ENCODE measurements at places on chromosomes 3 and 15.

DNA sequence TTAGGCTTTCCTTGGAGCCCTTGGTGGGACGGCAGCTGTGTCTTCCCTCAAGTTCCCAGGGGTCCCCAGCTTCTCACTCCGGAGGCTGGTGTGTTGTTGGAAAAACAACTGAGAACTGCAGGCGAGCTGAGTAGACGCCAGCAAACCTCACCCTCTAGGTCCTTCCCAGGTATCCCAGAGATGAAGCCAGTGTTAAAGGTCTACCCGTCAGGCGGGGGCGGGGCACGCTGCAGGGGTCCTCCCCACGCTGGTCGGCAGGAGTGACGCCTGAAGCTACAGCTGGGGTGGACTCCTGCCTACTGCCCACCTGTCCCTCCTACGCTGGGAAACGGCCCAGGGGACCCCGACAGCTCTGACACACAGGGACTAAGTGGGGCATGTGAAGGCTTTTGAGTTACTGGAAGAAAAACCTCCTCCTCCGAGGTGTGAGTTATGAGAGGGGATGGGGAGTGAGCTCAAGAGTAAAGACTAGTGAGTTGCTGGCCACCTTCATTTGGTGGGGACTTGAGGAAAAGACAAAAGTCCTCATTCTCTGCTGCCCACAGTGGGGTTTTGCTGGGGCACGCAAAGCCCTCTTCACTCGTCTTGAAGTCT, 32.2 kb upstream of the SNRPA1 start:
- DNase-seq, result no peak

GRCh38 chr3:24838533-24838932, 343.9 kb upstream of the THRB start:
- no peak for DNase-seq

DNA sequence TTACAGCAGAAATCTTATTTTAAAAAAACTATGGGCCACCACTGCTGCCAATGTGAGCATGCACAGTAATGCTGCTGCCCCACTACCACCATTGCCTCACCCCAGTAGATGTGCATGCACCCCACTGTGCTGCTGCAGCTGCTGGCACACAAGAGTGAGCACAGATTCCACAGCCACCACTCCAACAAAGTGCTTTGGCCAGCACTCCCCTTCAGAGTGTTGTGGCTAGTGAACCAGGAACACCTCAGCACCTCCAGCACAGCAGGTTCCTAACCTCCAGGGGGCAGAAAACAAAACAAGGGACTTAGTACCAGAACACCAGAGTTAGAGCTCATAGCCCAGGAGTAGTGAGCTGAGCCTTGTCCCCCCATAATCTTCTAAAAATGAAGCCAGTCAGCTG, 629.6 kb downstream of the PYDC2 start:
- peak; percentile 73 for DNase-seq

DNA sequence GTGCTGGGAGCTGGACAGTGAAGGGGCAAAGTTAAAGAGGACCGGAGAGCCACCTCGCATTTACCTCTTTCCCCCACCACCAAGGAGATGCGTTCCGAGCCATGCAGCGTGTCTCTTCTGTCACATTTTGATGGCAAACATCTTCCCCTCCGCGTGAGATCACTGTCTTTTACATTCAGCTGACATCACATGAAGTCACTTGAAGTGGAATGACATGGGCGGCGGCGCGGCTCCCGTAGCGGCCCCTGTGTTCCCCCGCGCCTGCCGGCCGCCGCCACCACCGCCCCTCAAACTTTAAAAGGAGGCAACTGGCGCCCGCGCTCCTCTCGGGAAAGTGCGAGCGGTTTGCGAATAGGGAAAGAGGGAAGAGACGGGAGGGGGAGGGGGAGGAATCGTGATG, at the start of gene FEZF2:
FEZF2 (minus strand) TSS at position 336 of the 400 bp plus-strand sequence. CDS start 682 bp downstream, outside the sequence.
- DNase-seq, result peak; percentile 24

DNA sequence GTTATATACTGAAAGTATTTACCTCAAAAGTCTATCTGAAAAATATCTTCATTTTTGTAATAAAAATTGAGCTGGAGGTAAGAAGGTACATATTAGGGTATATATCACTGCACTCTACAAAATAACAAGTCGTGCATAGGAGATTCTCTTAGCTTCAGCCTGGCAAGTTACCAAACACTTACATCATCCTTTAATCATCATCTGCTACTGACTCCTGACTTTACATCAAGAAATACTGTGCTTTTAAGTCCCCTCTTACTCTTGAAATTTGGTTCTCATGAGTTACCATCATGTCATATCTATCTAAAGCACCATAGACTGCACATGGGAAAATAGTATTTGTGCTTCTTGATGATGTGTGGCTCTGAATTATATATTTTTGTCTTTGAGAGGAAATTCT, 50.8 kb downstream of the LYSMD4 start:
- DNase-seq, result no peak

- DNase-seq, result peak; percentile 15
Measured at GRCh38 chr15:48507416-48508065, 138.0 kb downstream of the FBN1 start.

DNA sequence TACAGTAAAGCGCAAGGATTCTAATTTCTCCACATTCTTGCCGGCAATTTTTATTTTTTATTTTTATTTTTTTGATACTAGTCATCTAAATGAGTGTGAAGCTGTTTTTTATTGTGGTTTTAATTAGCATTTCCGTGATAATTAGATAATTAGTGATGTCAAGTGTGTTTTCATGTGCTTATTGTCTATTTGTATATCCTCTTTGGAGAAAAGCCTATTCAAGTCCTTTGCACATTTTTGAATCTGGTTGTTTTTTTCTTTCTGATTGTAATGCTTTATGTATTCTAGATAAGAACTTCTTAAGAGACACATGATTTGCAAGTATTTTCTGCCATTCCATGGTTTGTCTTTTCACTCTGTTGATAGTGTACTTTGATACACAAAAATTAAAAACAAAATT, 16.1 kb downstream of the CTDSPL2 start:
- no peak for DNase-seq

DNA sequence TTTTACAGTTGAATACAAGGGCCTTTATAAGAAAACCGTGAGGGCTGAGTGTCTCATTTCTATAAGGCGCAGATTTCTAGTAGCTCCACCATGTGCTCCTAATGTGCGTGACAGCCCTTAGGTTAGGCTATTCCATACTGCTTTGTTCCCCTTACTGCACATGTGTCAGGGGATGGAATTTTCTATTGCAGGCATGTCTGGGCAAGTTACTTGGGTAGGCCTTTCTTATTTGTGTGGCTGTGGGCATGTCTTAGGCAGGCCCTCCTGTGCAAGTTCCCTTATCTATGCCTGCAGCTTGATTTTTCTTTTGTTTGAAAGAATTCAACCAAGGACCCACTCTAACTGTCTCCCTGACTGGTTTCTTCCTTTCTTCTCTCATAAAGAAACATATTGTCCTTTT, 434.2 kb upstream of the CNTN3 start:
- no peak for DNase-seq

- no peak for DNase-seq
Measured at GRCh38 chr3:4795905-4796304, 183.3 kb upstream of the BHLHE40 start.

- no peak for DNase-seq
Measured at GRCh38 chr15:57190208-57190607, 186.1 kb upstream of the CGNL1 start.
